ENCODE measurements at places on chromosomes 6 and 20. TPM values are rescaled to one million over a fixed set of nuclear protein-coding genes. Genes with fewer than 3 reads are reported as not detected.

The RAET1L gene
- total RNA-seq, result not detected

The DCDC2 gene
- 0.62 TPM for total RNA-seq

The TNNC2 gene
- total RNA-seq, result not detected

The NEDD9 gene
- total RNA-seq, result 13.3 TPM

The LBP gene
- total RNA-seq, result 0.55 TPM

The SCRT2 gene
- total RNA-seq, result not detected

The ROS1 gene
- 0.47 TPM for total RNA-seq

The ZSWIM1 gene
- 7.7 TPM for total RNA-seq

The RIPPLY2 gene
- total RNA-seq, result not detected

The SIRPG gene
- not detected for total RNA-seq

The TFAP2A gene
- 5.2 TPM for total RNA-seq

The SLC26A8 gene
- total RNA-seq, result not detected

The PREP gene
- 9.0 TPM for total RNA-seq

The TTK gene
- total RNA-seq, result 63.1 TPM

The MICB gene
- total RNA-seq, result 16.5 TPM

The MEP1A gene
- not detected for total RNA-seq

The PTK7 gene
- total RNA-seq, result 84.6 TPM

Data from A172 (cell line).